ENCODE measurements at places on chromosomes 11 and 22. TPM values are rescaled to one million over a fixed set of nuclear protein-coding genes. Genes with fewer than 3 reads are reported as not detected.

The C11orf52 gene
- 0.28 TPM for total RNA-seq

The OR5A1 gene
- not detected for total RNA-seq

The ARHGAP20 gene
- total RNA-seq = 2.8 TPM

The BTG4 gene
- not detected for total RNA-seq

The OLFML1 gene
- total RNA-seq = 0.18 TPM

DNA sequence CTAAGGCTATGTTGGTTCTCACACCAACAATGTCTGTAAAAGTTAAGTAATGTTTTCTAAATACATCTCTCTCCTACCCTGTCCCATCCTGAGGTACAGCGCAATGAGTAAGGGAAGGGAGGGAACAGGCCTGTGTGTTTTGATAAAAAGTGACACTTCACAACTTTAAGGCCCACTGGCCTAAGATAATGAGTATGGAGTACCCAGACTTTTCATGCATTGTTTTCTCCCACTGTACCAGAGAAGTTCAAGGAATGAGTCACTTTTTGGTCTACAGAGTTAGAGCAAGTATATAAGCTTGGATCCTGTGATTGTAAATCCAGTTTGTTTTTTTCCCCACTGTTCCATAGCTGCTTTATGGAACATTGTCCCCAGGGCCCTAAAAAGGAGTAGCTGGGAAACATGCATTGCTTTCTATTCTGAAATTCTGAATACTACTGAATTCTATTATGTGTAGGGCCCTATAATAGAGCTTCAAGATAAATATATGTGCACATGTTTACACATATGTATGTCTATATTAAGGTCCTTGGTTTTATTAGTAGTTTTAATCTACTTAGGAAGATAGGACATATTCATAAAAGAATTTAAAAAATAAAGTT is 29.8 kb downstream of the KCNE3 start:
- DNase-seq = peak; percentile 39

DNA sequence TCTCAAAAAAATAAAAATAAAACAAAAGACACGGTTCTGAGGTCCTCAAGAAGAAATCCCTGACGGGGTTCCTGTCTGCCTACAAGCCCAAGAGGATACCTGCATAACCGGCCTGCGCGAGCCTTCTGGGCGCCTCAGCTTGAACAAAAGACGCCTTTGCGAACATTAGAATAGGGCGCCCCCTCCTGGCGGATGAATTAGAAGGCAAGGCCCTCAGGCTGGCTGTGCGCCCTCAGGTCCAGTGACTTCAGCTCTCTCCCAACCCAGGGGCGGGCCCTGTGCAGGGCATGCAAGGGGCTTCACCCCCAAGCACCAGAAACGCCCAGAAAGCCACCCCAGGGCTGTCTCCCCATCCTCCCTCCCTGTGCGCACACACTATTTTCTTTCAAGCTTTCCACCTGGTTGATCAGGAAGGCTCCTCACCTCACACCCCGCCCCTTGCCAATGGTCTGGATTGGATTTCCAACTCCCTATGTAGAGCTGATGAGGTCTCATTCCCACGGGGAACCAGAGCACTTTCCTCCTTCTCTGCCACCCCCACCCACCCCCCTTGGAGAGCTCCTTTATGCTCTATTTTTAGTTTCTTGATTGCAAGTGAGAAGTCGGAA is 273.3 kb downstream of the BUD13 start:
- DNase-seq = peak; percentile 22

DNA sequence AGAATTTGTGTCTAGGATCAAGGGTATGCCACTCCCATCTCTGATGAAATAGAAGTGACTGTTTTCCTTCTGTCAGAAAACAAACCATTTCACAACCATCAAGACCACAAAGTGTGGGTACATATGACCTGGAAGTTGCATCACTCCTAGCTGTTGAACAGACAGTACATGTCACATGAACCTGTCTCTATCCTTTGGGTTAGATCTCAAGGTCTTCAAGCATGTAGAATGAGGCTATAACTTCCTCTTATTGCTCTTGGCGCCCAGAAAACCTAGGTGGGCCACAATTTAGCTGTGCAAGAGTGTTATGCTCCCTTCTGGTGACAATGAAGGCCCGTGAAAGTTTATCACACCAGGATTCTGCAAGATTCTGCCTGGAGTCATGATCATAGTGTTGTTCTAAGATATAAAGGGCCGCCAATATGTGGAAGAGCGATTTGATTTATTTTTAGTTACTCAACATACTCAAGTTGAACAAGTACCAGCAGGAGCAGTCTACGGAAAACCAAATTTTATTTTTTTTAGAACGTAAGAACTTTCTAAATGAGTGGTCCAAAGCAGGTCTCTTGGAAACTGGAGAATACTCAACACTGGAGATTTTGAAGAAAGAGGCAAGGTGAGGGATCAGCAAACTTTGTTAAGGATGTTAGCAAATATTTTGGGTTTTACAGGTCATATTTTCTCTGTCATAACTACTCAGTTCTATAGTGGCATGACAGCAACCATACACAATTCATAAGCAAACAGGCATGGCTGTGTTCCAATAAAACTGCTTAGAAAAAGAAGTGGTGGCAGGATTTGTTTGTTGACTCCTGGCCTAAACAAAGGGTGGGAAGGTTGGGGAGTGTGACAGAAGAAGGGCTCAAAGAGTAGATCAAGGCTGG is 101.8 kb downstream of the USP35 start:
- DNase-seq = peak; percentile 58

DNA sequence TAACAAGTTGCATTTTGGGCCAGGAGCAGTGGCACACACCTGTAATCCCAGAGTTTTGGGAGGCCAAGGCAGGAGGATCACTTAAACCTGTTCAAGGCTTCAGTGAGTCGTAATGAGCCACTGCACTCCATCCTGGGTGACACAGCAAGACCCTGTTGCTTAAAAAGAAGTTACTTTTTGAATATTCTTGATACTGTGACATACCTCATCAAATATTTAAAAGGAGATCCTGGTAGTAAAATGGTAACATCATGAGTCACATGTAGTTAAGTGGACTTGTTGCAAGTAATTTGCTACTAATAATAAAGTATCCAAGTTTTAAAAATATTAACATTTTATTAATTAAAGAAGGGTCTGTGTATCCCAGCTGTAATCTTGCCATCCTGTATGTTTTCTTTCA is 18.3 kb downstream of the HMGXB4 start:
- peak; percentile 66 for DNase-seq

GRCh38 chr11:126857860-126858808 is 142.4 kb downstream of the KIRREL3 start:
- DNase-seq = peak; percentile 74

DNA sequence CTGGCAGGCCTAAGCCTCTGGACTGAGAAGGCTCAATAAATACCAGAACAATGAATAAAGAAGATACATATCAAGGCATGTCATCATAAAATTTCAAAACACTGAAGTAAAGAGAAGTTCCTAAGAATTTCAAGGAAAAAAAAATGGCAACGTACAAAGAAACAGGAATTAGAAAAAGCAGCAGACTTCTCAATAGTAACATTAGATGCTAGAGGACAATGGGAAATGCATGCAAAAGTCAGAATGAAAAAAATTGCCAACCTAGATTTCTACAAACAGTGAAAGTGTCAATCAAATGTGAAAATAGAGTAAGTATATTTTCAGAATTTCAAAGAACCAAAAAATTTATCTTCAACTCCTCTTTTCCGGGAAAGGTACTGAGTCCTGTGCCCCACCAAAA is 125.0 kb downstream of the KCNC1 start:
- DNase-seq = no peak
